CD4-positive, alpha-beta T cell treated with Interleukin-4 for 1 hour (primary cell): ENCODE measurements at places on chromosomes 16 and 17.

DNA sequence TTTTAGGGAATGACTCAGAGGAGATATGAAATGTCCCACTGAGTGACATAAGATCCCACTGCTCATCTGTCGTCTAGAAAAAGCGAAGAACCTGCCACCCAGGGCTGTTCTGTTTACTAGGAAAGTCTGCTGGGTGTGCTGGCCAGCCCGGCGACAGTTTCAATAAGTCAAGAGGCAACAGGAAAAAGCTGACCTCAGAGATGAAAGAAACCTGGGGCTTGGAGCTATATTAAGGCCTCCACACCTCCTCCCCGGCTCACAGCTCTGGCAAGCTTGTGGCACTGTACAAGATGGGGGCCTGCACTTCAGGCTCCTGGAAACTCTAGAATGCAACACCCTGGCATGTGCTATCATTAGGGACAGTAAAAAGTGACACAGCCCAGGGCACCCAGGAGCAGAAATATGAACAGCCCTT, 10.6 kb downstream of the ZFHX3 start:
- DNase-seq, result no peak

GRCh38 chr17:72569148-72569946, 448.5 kb downstream of the SOX9 start:
- DNase-seq, result no peak

GRCh38 chr16:361341-361871, 8.9 kb upstream of the AXIN1 start:
- no peak for DNase-seq

- DNase-seq, result no peak
Observed at GRCh38 chr17:66667090-66667489, 167.8 kb upstream of the CACNG5 start.

GRCh38 chr16:74623214-74623838, 16.4 kb upstream of the GLG1 start:
- no peak for DNase-seq

- no peak for DNase-seq
Observed at GRCh38 chr17:20280051-20280450, 187.3 kb downstream of the LGALS9B start.

GRCh38 chr16:35751191-35751941, 2292.0 kb downstream of the TP53TG3F start:
- no peak for DNase-seq

- DNase-seq, result no peak
Observed at GRCh38 chr17:49249890-49250522, 19.4 kb upstream of the PHOSPHO1 start.

- no peak for DNase-seq
Observed at GRCh38 chr16:52383119-52383518, 163.8 kb downstream of the TOX3 start.

DNA sequence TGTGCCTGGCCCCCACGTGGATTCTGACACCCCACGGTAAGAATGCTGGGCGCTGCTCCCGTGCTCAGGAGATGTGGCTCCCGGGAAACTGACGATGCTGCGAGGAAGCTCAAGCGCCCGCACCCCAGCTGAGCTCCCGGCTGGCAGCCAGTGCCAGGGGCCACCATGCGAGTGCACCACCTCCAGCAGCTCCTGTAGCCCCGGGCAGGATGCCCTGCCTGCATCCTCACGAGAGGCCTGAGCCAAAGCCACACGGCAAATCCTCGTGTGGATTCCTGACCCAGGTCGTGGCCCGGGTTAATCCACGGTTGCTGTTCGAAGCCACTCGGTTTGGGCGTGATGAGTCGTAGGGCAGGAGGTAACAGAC, 11.6 kb upstream of the DPEP1 start:
- DNase-seq, result no peak

GRCh38 chr17:1558401-1558800, 4.2 kb downstream of the PITPNA start:
- DNase-seq, result no peak
